ENCODE measurements at places on chromosomes 5 and 9.

DNA sequence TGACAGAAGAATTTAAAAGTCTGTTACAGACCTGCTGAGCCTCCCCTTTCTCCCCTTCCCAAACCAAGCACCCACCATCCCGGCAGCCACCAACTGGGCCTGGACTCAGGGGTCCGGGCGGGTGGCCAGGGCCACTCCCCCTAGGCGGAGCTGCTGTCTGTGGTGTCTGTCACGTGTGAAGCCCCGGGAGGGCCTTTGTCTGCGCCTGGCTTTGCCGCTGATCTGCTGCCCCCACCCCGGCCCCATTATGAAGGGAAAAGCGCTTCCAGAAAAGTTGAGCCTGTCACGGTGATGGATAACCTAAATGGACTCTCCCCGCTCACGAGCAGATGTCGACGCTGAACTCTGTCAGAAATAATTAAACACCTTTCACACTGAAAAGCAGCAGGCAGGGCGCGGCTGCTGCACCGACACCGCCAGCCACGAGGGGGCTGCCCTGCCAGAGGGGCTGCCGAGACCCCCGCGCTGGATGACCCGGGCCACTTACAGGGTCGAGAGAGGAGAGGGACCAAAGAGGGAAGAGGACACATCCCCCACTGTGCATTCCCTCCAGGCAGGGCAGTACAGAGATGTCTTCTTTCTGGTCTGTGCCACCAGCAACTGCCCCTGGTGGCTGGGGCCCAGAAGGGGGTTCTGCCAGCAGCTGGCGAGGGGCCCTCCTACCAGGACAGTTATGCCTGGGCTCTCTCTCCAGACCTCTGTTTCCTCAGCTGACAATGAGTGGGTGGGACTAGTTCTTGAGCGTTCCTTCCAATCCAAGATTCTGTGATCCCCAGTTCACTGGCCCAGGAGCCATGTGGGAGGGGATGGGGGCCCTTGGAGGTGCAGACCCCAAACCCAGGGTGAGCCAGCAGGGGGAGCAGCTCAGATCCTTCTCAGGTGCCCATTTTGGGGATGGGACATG is 36.0 kb upstream of the BARHL1 start:
- DNase-seq, result no peak

DNA sequence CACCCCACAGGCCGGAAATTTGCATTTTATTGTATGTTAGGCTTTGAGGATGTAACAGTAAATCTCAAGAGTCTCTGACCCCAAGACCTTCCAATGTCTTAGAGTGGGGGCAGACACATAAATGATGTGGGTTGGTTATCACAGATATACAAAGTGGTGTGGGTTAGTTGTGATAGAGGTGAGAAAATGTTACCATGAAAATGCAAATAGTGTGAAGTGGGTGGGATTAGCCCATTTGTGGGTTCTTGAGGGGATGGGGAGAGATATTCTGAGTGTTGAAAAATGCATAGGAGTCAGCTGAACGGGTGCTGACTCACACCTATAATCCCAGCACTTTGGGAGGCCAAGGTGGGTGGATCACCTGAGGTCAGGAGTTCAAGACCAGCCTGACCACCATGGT is 7.9 kb upstream of the RNF145 start:
- DNase-seq, result no peak

DNA sequence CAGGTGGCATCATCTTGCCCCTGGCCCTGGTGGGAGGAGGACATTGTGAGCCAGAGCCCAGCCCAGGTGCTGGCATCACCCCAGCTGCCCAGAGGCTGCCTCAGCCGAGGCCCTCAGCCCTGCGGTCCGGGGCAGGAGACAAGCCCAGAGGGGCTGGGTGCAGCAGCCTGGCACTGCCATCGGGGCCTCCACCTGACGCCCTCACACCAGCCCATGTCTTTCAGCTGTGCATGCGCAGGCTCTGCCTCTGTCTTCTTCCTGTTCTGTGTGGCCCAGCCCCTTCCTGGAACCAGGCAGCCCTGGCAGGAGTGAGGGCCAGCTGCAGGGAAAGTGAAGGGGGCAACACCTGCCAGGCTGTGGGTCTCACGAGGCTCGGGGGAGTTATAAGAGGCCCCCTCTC is 4.8 kb upstream of the CEL start:
- DNase-seq, result no peak

DNA sequence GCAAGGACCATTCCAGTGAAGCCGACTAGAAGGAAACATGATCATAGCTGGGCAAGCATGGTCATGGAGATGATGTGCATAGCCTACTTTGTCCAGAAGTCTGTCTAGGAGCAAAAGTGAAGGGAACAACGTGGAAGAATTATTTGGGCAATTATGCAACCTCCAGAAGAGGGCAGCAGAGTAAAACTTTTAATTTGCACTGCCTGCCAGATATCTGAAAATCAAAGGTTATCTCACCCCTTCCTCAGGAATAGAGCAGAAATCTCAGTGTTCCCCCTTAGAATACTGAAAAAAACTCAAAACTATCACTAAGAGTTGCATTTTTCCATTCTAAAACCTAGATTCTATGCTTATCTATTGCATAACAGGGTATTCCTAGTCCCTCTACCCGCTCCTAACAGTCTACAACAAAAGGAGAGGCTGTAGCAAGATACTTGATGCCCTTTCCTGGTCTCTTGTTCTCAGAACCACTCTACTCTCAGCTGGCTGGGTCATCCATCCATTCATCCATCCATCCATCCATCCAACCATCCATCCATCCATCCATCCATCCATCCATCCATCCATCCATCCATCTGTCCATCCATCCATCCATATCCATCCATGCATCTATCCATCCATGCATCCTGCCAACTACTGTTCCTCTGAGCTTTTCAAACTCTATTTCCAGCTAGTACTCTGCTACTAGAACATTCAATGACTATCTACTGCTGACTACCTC is 8.4 kb upstream of the SETD9 start:
- DNase-seq, result peak; percentile 2

DNA sequence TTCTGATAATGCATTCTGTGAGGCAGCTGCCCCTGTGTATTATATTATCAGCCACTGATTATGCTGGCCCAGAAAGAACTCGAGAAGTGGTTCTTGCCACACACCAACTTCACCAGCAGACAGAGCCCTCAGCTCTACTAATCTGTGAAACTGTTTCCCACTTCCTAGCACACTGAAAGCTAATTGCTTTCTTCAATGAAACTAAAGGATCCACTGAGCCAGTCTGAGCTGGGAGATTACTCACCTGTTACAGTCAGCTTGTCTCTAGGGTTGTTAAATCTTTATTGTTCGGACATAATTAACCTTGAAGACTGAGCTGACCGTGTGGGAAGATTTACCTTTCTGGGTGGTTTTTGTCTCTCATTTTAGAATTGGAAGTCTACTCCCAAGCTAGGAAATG is 263.2 kb downstream of the KCTD16 start:
- DNase-seq, result no peak

All from stimulated activated CD8-positive, alpha-beta memory T cell treated with anti-CD3 and anti-CD28 coated beads, Interleukin-4, amount 100 ng/mL, for 1 hour (primary cell).